ENCODE measurements at places on chromosomes 7 and 10.

DNA sequence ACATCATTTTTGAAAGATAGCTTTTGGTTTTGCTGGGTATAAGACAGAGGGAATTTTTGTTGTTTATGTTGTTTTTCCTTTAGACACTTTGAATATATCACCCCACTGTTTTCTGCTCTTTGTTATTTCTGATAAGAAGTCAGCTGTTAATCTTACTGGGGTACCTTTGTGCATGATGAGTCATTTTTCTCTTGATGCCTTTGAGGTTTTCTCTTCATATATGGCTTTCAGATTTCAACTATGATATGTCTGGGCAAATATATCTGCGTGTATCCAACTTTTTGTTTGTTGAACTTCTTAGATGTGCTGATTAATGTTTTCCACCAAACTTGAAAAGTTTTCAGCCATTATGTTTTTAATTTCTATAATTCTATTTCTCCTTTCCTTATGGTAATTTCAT, 208.6 kb upstream of the TMEM72 start:
- no peak for DNase-seq

DNA sequence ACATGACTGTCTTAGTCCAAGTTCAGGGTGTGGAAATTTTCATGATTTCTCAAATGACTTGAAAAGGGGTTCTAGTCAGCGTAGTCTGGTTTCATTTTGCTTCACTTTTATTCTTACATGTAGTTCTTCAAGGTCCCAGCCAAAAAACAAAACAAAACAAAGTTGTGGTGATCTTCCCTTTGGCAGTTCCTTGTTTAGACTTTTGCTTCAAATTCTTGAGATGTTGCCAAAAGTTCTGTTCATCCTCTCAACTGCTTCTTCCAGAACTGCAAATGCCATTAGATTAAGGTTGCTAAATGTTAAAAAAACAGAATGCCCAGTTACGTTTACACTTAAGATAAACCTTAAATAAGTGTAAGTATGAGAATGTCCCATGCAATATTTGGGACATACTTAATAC, 370.8 kb upstream of the LRRTM3 start:
- DNase-seq = no peak

- no peak for DNase-seq
Observed at GRCh38 chr10:122348935-122349361, 25.6 kb upstream of the PLEKHA1 start.

- no peak for DNase-seq
Observed at GRCh38 chr10:7563770-7564169, 103.0 kb downstream of the ITIH5 start.

- no peak for DNase-seq
Observed at GRCh38 chr7:152733286-152733934, 26.1 kb upstream of the ACTR3B start.

DNA sequence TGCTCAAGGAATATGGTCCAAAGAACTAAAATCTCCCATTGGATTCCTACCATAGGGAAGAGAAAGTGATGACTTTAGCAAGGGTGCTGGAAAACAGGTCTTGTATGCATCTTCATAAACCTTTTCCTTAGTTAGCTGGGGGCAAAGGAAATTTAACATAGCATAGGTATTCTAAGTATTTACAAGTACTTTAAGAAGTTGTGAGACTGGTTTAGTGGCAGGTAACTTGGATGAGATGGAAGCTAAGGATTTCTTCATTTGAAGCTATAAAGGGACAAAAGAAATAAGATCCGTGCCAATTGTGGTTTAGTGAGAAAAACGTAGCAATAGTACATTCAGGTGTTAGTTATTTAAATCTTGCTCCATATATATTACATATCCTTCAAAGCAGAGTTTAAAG, 183.4 kb upstream of the TCF7L2 start:
- DNase-seq = no peak

DNA sequence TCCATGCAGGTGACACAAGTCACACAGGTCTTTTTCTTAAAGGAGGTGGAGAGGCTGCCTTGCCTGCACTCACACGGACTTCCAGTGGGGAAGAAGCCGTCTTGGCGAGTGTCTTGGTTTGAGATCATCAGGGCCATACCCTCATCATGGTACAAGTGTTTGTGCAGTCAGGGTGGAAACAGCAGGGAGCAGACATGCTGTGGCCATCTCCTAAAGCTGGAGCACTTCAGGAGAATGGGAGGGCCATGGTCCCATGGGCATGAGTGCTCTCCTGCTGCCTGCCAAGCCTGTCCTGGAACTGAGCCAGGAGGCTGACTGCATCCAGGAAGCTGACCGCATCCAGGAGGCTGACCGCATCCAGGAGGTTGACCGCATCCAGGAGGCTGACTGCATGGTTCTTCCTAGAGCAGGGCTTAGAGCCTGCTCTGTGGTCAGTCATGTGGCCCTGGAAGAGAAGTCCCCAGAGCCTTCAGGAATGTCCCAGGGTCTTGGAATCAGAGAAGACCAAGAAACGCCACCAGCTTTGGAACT, 98.4 kb downstream of the ADARB2 start:
- no peak for DNase-seq

GRCh38 chr10:90741926-90742565, 115.8 kb downstream of the HTR7 start:
- DNase-seq = no peak

GRCh38 chr7:158863611-158864506, 7.5 kb downstream of the DYNC2I1 start:
- peak; percentile 64 for DNase-seq

DNA sequence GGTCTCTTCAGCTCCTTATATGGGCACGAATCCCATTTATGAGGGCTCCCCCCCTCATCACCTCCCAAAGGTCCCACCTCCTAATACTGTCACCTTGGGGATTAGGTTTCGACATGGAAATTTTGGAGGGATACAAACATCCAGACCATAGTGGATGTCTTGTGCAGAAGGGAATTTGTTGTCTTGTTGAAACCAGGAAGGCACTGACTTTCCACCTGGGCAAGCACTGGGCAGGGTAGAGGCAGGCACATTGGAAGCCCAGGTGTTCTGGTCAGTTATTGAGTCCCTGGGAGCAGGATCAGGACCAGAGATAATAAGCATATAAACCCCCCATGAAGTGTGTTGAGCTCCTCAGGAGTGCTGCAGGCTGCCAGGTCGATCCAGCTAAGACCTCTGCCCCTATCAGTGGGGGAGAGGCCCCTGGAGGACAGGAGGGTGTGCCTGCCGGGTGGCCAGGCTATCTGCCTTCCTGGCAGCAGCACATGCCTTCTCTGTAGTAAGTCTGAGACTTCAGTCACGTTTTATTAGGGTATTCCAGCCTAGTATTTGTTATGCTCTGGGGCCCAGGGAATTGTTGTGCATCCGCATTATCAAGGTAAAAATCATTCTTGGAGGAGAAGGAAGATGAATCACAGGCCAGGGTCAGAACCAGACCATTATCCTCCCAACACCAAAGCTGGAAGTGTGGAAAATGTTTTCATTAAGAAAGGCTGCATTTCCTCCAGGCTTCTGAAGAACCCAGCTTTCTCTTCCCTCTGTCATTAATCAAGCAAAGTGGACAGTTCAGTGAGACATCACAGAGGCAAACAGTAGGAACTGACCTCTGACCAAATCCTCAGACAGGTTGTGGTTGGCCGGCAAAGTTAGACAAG, 503.1 kb downstream of the GRID1 start:
- no peak for DNase-seq

DNA sequence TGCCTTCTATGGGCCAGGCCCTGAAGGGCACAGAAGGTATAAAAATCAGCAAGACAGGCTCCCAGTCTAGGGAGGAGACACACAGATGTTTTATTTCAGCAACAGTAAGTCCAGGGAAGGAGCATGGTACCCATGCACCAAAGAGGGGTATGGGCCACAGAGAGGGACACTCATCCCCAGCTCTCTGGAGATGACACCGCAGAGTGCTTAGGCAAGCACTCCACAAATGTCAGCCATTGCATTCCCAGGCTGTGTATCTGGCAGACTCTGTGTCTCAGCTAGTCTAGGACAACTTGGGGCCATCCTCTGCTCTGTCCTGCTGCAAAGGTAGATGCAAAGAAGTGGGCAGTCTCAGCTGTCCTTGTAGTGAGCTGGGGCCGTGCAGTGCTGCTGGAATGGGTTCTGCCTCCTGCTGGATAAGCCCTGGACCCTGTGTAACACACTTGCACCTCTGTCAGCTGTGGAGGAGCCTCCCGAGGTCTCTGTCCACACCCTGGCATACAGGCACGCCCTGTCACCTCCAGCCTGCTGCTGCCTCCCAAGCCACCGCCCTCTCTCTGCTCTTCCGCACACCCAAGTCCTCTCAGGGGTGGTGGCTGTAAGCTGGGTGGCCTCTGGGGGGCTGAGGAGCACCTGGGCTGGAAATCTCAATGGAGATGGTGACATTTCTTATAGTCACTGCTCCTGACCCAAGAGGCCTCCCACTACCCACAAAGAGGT, 57.6 kb downstream of the VOPP1 start:
- no peak for DNase-seq

DNA sequence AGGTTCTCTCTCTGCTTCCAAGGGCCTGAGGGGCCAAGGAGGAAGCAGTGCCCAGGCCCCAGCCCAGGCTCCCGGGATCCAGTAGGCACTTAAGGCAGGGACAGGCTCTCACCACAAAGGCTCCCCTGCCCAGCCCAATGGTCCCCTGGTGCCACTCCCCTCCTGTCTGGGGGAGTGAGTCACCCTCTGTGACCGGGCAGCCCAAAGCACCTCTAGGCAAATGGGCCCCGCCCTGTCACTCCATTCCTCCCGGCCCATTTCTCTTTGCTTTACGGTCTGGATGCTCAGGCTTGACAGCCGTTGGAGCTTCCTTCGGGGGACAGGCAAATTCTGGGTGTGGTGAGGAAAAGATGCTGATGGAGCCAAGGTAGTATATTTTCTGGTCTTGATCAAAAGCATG, at the start of gene CALHM3:
TSS of gene CALHM3 (minus strand) at position 106 of the 400 bp plus-strand sequence. CDS start 208 bp downstream, outside the sequence.
- no peak for DNase-seq

GRCh38 chr7:102270178-102270887, 16.3 kb upstream of the SH2B2 start:
- DNase-seq = no peak

- DNase-seq = no peak
Observed at GRCh38 chr7:17996442-17997223, 31.0 kb downstream of the PRPS1L1 start.

- DNase-seq = no peak
Observed at GRCh38 chr10:63935705-63936104, 414.5 kb downstream of the REEP3 start.

- DNase-seq = no peak
Observed at GRCh38 chr10:110989016-110989415, 69.6 kb downstream of the SHOC2 start.

GRCh38 chr7:5420067-5420880, 3.4 kb downstream of the TNRC18 start:
- DNase-seq = no peak

DNA sequence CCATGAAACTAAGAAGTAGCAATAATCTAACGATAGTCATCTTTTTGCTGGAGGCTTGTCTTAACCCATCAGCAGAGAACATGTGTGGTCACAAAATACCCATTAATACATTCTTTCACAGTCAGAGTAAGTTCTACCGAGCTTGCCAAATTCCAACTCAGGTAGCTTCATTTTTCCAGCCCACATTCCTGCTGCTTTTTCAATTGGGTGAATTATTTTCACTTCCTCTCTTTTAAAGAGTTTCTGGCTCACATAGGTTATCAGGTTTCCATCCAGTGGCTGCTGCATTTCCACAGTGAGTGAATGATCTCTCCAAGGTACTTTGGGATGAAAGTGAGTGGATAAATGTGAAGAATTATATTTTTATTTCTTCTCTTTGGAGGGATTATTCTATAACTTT, 233.1 kb downstream of the SEMA3E start:
- no peak for DNase-seq

DNA sequence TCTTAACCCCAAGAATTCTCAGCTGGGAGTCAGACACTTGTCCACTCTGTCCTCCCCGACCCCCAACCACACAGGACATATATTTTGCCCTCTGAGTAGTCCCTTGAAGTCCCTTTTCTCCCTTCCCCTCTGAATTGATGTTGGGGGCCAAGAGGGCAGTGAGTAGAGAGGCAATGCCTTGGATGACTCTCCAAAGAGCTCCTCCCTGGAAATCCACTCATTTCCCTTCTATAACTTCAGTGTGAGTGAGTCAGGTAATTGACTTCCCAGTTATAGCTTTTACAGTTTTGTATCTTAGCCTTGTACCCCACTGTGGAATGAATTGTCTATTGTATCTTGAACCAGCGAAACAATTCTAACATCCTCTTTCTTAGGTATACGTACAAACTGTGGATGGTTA, 9.2 kb upstream of the ODAD2 start:
- no peak for DNase-seq

- no peak for DNase-seq
Observed at GRCh38 chr7:101903515-101903868, 86.1 kb downstream of the CUX1 start.

DNA sequence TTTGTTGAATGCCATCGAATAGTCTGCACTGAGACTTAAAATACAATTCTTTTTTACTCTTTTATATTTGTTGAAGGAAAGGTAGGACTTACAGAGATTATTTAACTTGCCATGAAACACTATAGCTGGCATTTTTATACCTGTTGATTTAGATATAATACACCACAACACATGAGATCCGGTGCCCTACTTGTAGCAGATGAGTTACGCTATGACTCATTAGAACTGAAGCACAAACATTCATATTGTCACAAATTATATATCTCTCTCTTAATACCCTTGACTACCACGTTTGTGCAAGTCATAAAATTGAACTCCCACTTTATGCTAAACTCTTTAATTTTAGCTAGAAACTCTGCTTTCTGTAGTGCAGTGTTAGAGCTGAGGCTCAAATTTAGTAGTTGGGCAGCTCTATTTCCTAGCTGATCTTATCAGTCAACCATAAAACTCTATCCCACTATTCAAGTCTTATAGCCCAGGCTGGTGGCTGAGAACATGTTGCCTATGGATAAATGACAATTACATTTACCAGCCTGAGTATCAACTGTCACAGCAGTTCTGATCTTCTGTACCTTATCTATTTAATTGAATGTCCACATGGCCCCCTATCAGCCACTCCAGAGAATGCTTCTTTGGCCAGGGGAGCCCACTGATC, 137.4 kb upstream of the SEMA3D start:
- no peak for DNase-seq

GRCh38 chr10:98369801-98370200, 45.2 kb downstream of the PYROXD2 start:
- no peak for DNase-seq

DNA sequence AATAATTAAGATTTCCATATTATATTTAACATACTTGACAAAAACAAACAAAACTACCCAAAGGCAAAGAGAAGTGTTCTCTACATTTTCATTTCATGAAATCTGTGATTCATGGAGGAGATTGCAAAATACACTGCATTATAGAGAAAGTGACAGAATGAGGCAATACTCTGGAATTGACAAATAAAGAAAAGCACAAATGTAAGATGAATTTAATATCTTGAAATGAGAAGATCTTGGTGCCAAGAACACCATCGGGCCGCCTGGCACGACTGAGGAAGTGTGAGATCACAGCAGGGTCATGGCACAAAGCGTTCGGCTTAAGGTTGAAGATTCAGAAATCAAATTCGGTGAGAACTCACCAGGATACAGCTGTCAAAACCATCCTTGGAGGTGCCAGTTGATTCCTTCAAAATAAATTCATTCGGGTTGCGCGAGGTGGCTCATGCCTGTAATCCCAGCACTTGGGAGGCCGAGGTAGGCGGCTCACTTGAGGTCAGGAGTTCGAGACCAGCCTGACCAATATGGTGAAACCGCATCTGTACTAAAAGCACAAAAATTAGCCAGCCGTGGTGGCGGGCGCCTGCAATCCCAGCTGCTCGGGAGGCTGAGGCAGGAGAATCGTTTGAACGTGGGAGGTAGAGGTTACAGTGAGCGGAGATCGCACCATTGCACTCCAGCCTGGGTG, 174.0 kb upstream of the PFKP start:
- no peak for DNase-seq

- DNase-seq = no peak
Observed at GRCh38 chr10:58400609-58401008, 15.4 kb downstream of the TFAM start.
